ENCODE measurements at places on chromosomes 11 and 22. TPM values are rescaled to one million over a fixed set of nuclear protein-coding genes. Genes with fewer than 3 reads are reported as not detected.

The APOA4 gene
- not detected for total RNA-seq

The CCDC117 gene
- total RNA-seq = 29.2 TPM

The PRSS23 gene
- 3.7 TPM for total RNA-seq

The TCN1 gene
- total RNA-seq = not detected

The TIRAP gene
- total RNA-seq = 4.7 TPM

The SPTBN2 gene
- 1.4 TPM for total RNA-seq

The OR51G1 gene
- not detected for total RNA-seq

The OR51B5 gene
- total RNA-seq = not detected

The CYTH4 gene
- 16.6 TPM for total RNA-seq

The MPZL3 gene
- total RNA-seq = 49.1 TPM

The ACCSL gene
- total RNA-seq = not detected

The ZP1 gene
- total RNA-seq = not detected

The TMPRSS5 gene
- total RNA-seq = 0.28 TPM

The WBP2NL gene
- total RNA-seq = 0.37 TPM

The GLYAT gene
- total RNA-seq = not detected

The LGR4 gene
- total RNA-seq = 0.06 TPM

The SLC37A2 gene
- total RNA-seq = 0.50 TPM

The P4HA3 gene
- total RNA-seq = not detected

The SLC22A12 gene
- total RNA-seq = not detected

The ACR gene
- total RNA-seq = not detected

The CRYBA4 gene
- not detected for total RNA-seq

The MS4A5 gene
- not detected for total RNA-seq

The PKP3 gene
- not detected for total RNA-seq

The ASCL2 gene
- 2.9 TPM for total RNA-seq

The OR8G5 gene
- not detected for total RNA-seq

The OR8D1 gene
- not detected for total RNA-seq

The DBX1 gene
- total RNA-seq = not detected

The SYNGR1 gene
- total RNA-seq = 9.3 TPM

The FXYD2 gene
- total RNA-seq = 8.8 TPM

The OR8J1 gene
- total RNA-seq = not detected

The SCGB2A2 gene
- total RNA-seq = not detected

The MS4A4A gene
- total RNA-seq = not detected

The PRR33 gene
- 0.31 TPM for total RNA-seq

The TRPM5 gene
- not detected for total RNA-seq

The NNMT gene
- not detected for total RNA-seq

The FAM181B gene
- not detected for total RNA-seq

The CALCA gene
- 0.29 TPM for total RNA-seq

The OR52E8 gene
- not detected for total RNA-seq

The MMP12 gene
- not detected for total RNA-seq

The SLC15A3 gene
- total RNA-seq = 6.3 TPM

The PNPLA5 gene
- not detected for total RNA-seq
